ENCODE measurements at places on chromosomes 5 and 9.

- DNase-seq: no peak
Observed at GRCh38 chr9:73162987-73163768, 11.5 kb downstream of the ANXA1 start.

- DNase-seq: no peak
Observed at GRCh38 chr9:68538200-68538599, 2.5 kb downstream of the TMEM252 start.

DNA sequence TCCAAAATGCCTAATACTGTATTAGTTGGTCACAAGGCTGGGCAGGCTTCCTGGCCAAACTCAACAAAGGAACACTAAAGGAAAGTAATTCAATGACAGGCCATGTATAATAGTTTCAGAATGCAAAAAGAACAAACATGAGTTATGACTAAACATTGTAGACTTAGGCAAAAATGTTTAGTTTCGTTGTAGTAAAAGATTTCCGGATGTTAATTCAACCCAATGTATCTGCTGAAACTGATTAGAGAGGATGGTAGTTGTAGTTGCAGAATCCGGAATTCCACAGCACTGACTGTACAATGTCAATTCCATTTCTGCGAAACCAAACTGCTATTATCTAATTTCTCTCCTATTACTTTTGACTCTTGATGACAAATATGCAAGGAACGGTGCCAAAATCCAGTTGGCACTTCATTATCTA, 117.9 kb upstream of the FST start:
- DNase-seq: peak; percentile 90

DNA sequence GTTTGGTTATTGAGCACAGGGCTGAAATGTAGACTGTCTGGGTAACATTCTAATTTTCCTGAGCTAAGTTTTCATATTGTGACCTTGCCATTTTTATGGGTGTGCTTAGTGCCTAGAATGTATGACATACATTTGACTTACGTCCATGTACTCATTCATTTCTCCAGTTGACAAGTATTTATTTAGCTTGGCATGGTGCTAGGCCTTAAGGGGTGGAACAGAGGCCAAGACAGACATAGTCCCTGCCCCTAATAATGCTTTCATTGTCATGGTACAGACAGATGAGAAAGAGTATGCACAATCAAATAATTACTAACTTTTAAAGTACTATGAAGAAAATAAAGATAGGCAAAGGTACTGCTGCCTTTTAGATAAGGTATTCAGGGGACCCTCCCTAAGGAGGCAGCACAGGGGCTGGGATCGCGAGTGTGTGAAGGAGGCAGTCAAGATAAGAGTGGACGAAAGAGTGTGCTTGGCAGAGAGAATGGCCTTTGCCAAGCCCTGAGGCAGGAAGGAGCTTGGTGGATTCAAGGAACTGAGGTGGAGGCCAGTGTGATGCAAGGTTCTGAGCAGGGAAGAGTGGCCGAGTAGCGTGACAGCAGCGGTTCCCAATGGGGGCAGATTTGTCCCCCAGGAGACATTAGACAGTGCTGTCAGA, 128.0 kb downstream of the PIP5K1B start:
- DNase-seq: no peak

GRCh38 chr9:126534431-126535186, 79.1 kb upstream of the LMX1B start:
- no peak for DNase-seq

DNA sequence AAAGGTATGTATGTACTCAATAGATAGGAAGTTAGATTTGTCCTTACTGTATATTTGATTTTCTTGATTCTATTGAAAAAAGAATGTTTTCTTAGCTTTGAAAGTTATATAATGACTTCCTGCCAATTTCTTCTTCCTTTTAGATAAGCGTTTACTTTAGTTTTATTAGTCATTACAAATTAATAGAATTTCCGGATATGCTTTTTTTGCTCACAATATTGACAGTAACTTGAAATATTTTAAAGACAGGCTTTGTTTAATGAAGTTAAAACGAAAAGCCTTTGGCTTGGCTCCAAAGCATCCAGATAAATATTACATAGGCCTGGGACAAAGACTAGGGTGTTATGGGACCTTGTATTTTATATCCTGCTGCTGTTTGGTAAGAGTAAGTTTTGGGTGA, 49.5 kb downstream of the CWC27 start:
- no peak for DNase-seq

DNA sequence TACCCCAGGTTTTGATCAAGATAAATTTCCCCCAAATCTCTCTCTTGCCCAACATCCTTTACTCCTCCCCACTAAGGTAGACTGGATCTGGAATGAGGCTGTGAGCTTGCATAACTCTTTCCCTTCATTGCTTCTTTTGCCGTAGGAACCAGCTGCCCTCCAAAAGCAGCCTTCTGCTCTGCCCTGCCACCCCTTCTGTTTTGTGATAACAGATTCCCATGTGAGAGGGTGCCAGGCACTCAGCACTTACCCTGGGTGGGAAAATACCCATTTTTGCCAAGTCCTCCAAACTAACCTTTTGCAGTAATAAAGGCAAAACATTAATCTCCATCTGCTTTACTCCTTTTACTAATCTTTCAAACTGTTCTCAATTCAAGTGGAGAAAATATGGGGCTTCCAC, 182.6 kb downstream of the ASTN2 start:
- DNase-seq: no peak
